Cardiac septum (tissue), 1 donor: ENCODE measurements at places on chromosomes 11 and 22. TPM values are rescaled to one million over a fixed set of nuclear protein-coding genes. Genes with fewer than 3 reads are reported as not detected.

- DNase-seq: no peak
These were observed 734.3 kb downstream of the BRD1 start for GRCh38 chr22:49093192-49093880.

Gene TUBA8
- 84.0 TPM for total RNA-seq

DNA sequence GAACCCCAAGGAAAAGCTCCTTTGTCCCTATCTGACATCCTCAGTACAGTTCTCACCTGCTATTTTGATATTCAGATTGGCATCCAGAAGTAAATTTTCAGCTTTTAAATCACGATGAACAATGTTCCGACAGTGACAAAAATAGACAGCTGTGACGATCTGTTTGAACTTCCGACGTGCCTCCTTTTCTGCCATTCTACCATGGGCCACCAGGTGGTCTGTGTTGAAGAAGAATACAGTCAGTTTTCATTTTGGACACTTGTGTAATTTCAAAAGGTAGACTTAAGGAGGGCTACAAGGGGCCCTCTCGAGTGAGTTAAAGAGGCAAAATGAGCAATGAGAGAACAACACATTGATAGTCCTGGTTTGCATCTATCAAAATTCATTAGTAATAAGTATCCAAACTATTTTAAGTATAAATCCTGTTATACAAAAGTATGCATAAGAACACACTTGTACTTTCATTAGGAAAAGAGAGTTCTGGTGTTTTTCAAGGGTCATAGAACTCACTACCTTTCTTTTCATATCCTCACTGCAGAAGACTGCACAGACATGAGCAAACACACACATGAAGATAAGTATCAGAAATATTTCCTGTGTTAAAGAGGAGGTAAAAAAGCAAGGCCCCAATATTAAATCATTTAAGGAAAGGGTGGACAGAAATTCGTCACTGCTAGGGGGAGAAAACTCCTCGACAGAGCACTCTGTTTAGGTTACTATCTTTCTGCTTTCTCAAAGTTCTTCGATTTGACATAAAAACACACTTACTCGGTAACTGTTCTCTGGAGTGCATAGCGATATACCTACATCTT lies 89.9 kb upstream of the APOA1 start:
- DNase-seq: no peak

GRCh38 chr11:134334796-134335571 lies 3.2 kb downstream of the GLB1L2 start:
- DNase-seq: no peak

Gene SLC29A2
- total RNA-seq: 8.8 TPM

DNA sequence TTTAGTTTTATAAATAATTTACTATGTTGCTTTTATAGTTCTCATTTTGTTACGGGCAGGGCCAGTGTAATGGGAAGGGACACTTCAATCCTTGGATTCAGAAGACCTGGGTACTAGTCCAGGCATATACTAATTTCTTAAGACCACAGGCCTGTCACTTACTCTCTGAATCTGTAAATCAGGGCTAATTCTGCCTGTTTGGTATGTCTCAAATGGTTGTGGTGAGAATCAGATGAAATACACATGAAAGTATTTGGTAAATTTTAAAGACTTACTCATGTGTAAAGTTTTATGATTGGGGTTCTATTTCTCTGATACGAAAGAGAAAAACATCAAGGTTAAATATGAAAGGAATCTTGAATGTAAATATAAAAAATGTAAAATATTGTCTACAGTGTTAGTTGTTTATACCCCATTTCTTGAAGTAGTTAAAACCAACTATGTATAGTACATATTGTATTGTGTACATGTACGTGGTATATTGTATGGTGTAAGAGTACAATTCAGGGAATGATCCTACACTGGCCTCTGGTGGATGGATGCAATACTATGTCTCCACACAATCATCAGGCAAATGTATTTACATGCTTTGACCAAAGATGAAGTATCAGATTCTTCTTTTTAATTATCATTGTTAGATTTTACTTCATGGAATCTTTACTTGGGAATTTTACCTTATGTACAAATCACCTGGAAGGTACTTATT lies 24.5 kb upstream of the RAG2 start:
- no peak for DNase-seq

DNA sequence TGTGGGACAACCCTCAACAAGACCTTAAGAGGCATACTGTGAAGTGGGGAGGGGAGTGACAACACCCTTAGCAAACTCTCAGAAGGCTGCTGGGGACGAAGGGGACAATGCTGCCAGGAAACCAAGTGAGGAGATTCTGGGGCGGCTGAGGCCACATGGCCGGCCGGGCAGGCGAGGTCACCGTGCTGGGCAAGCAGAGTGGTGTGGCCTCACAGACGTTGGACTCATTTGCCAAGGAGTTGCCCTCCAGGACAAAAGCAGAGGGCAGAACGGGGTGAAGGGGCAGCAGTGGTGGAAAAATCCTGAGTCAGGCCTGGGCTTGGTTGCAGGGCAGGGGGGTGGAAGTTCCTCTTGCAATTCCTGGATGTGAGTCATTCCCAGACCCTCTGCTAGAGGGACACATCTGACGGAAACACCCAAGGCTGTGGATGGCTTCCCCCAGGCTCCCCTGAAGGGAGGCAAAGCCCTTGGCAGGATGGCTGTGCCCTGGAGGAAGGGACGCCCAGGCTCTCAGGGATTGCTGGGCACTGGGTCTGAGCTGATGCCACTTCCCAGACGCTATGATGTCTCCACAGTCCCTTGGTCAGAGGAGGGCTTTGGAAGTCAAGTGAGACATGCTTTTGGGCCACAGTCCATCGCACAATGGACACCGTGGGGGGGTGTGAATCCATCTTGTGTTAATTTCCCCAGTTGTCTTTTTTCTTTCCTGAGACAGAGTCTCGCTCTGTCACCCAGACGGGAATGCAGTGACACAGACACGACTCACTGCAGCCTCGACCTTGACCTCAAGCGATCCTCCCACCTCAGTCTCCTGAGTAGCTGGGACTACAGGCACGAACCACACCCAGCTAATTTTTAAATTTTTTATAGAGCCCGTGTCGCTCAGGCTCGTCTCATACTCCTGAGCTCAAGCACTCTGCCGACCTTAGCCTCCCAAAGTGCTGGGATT lies 16.2 kb upstream of the SHANK3 start:
- peak; percentile 73 for DNase-seq

GRCh38 chr11:105693075-105693759 lies 83.3 kb downstream of the GRIA4 start:
- no peak for DNase-seq

GRCh38 chr11:9302448-9302847 lies 11.9 kb downstream of the TMEM41B start:
- DNase-seq: no peak

Gene OR5B21
- not detected for total RNA-seq

Gene TPP1
- total RNA-seq: 72.0 TPM

DNA sequence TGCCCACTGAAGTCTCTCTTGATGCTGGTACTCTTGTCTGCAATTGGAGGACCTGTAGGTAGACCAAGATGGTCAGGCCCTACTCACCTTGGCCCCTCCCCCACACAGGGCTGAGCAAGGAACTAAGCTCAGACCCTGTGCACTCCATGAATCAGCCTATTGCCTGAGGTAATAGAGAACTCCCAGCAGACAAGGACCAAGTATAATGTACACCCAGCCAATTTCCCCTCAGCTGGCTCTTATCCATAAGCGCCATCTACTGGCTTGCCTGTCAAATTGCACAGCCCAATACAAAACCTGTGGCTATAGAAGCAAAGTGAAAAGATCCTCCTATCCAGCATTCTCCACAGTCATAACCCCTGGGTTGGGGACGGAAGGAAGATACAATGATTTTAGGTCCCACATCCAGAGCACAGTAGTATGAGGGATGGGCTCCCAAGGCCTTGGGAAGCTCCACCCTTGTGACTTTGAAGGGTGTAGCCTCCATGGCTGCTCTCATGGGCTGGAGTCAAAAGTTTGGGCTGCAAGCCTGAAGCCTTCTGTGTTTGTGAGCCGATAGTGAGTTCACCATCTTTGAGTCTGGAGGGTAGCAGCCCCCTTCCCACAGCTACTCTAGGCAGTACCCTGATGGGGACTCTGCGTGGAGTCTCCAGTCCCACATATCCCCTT lies 56.0 kb downstream of the GLYATL2 start:
- DNase-seq: no peak

DNA sequence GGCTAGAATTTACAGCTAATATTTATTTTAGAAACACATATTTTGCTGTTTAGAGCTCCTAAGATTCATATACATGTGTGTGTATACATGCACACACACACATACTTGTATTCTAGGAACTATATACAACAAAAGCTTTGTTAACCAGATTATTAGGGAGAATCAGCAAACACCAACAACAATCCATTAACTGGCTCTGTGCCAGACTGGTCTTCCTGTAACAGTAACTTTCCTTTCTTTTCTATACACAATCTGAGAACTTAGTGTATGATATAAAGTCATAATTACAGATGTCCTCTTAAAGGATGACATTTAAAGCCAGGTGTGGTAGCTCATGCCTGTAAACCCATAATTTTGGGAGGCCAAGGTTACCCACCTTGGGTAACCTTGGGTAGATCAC lies 49.5 kb upstream of the CLNS1A start:
- DNase-seq: no peak

Gene PLAAT2
- not detected for total RNA-seq

DNA sequence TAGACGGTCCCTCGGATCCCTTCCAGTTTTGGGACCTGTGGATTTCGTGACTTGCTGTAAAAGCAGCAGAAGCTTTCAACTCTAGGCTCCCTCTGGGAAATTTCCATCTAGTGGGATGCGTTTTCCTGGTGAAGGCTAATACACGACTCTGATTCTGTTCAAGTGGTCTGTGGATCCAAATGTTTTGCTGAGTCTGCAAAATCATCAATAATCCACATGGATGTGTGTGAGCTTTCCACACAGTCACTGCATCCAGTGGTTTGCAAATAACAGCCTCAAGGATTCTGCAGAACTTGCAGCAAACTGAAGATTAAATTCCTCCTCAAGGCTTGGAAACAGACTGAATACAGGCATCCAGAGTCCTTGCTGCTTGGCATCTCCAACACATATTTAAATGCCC lies 12.2 kb upstream of the DDB2 start:
- no peak for DNase-seq

GRCh38 chr22:19082793-19083192 lies 39.4 kb downstream of the DGCR2 start:
- DNase-seq: no peak

- DNase-seq: no peak
These were observed 10.3 kb upstream of the NEFH start for GRCh38 chr22:29469755-29470154.

Gene KCTD14
- total RNA-seq: 0.13 TPM

DNA sequence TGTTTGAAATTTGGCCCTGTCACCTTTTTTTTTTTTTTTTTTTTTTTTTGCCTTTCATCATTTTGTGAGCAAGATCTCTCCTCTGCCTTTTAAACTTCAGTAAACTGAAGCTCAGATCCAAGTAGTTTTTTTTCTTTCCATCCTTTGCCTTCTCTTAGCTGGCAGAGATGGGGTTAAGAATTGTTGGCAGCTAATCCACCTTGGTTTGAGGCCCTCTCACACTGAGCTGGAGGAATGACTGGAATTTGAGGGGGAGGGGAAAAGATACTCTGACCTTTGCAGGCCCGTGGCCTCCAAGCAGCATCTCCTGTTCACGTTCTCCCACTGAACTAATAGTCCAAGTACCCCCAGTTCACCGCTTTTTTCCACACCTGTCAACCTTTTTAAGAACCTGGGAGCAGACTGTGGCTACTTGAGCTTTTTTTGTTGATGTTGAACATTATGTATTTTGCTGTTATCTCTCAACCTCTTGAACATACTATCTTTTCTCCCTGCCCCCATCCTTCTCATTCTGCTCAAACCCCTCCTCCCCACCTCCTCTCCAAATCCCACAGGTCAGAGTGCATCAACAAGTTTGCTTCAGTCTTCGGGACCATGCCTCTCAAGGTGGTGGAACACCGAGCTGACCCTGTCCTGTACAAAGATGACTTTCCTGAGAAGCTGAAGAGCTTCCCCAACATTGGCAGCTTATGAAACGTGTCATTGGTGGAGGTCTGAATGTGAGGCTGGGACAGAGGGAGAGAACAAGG lies 66.2 kb downstream of the ALX4 start:
- no peak for DNase-seq

- no peak for DNase-seq
These were observed 2.9 kb upstream of the SEC14L2 start for GRCh38 chr22:30393885-30394284.

Gene LTBP3
- total RNA-seq: 148 TPM

DNA sequence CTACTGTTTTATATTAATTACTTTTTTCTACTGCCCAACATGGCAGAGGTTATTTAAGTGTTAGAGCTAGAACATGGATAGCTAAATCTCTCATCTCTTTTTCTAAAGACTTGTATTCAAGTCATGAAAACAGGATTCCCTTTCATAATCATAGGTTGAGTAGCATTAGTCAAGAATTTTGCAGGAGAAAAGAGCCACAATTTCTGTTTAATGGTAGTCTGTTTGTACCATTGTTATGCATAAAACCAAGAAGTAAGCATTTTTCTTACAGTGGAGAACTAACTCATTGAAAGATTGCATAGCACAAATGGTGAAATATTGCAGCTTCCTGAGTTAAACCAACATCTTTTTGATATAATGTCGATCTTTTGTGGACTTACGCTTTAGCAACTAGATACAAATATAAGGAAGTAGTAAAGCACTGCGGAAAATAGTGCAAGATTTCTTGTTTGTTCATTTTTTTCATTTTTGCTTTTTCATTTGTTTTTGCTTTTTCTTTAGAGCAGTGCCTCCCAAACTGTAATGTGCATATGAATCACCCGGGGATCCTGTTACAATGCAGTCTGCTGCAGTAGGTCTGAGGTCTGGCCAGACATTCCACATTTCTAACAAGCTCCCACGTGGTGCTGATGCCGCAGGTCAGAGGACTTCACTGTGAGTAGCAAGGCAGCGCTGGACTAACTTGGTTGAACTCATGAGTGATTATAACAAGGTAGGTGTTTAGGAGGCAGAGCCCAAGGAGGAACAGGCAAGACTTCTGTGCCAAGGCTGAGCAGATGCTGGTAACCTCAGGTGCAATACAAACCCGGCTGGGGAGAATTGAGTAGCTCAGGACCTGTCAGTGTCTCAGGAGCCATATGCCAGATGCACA lies 4.6 kb downstream of the ETS1 start:
- DNase-seq: peak; percentile 81

Gene RAB39A
- 0.54 TPM for total RNA-seq

DNA sequence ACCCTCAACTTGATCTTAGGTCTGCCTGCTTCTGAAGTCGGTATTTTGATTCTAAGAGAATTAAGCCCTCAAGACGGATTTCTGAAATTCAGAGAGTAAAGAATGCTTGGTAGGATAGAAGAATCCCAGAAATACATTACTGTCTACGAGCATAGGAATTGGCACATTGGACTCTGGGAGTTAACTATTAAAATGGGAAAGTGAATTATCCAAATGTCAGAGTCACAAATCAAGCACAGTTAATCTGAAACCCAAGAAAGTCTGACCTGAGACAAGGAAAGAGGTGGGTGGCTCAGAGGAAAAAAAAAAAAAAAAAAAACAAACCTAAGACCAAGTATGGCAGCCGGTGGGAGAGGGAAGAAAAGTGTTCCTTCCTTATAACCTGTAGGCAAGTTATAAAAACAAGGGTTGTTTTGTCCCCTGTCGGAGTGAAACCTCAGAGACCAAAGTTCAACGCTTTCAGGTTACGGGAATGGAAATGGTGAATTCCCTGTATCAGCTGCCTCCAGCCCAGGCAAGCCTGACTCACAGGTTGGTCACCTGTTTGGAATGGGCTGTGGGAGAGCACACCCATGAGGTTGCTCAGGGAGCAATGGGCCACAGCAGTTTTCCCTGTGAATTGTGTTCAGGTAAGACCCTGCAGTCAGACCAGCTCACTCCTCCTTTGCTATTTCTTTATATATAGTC lies 139.0 kb downstream of the ETS1 start:
- DNase-seq: no peak
